A549 (cell line): ENCODE measurements at places on chromosomes 3 and 15. TPM values are rescaled to one million over a fixed set of nuclear protein-coding genes. Genes with fewer than 3 reads are reported as not detected.

Gene ARHGEF26
- polyA plus RNA-seq: 5.6 to 6.0 TPM (median 5.8 TPM) in 3 replicates

Gene ZPLD1
- polyA plus RNA-seq: 0.05 TPM in 1 of 3 replicates, not detected in the others

Gene IQCF5
- not detected in 3 replicates for polyA plus RNA-seq

Gene VEPH1
- polyA plus RNA-seq: 0.04 to 0.09 TPM in 2 of 3 replicates, not detected in the other

Gene APEH
- polyA plus RNA-seq: 57.9 to 66.9 TPM (median 64.9 TPM) in 3 replicates

Gene SERP1
- polyA plus RNA-seq: 82.9 to 85.8 TPM (median 84.3 TPM) in 3 replicates

Gene PDCD7
- polyA plus RNA-seq: 16.8 to 19.0 TPM (median 17.5 TPM) in 3 replicates

Gene TM2D3
- polyA plus RNA-seq: 37.5 to 40.6 TPM (median 39.6 TPM) in 3 replicates

Gene GALNT15
- polyA plus RNA-seq: not detected in 3 replicates

Gene IL16
- 0.05 to 0.09 TPM in 2 of 3 replicates, not detected in the other for polyA plus RNA-seq

Gene TEX9
- 7.7 to 9.8 TPM (median 8.5 TPM) in 3 replicates for polyA plus RNA-seq

Gene LTK
- 0.16 to 0.17 TPM (median 0.16 TPM) in 3 replicates for polyA plus RNA-seq

Gene CEMIP
- 0.32 to 0.75 TPM (median 0.54 TPM) in 3 replicates for polyA plus RNA-seq

Gene SLC51A
- not detected in 3 replicates for polyA plus RNA-seq

Gene MME
- not detected in 3 replicates for polyA plus RNA-seq

Gene ZKSCAN7
- not detected in 3 replicates for polyA plus RNA-seq

Gene CHRM5
- not detected in 3 replicates for polyA plus RNA-seq

Gene FBLN2
- 1.6 to 2.7 TPM (median 2.6 TPM) in 3 replicates for polyA plus RNA-seq

Gene CHDH
- 2.1 to 3.3 TPM (median 2.8 TPM) in 3 replicates for polyA plus RNA-seq

Gene MLF1
- 12.6 to 16.9 TPM (median 13.5 TPM) in 3 replicates for polyA plus RNA-seq

Gene CTDSPL
- polyA plus RNA-seq: 9.9 to 10.6 TPM (median 9.9 TPM) in 3 replicates

Gene ZNF592
- 12.9 to 14.3 TPM (median 13.9 TPM) in 3 replicates for polyA plus RNA-seq

Gene DNAH12
- 0.05 to 0.13 TPM (median 0.05 TPM) in 3 replicates for polyA plus RNA-seq

Gene GPR149
- polyA plus RNA-seq: not detected in 3 replicates

Gene PP2D1
- polyA plus RNA-seq: not detected in 3 replicates

Gene MED12L
- polyA plus RNA-seq: 0.32 to 0.40 TPM (median 0.37 TPM) in 3 replicates

Gene GPR171
- polyA plus RNA-seq: not detected in 3 replicates

Gene EFCAB12
- 0.81 to 1.4 TPM (median 1.1 TPM) in 3 replicates for polyA plus RNA-seq

Gene EXD1
- polyA plus RNA-seq: 0.14 to 0.34 TPM (median 0.26 TPM) in 3 replicates

Gene ATOSA
- 7.8 to 10.0 TPM (median 9.2 TPM) in 3 replicates for polyA plus RNA-seq

Gene SI
- polyA plus RNA-seq: not detected in 3 replicates

Gene AQP9
- not detected in 3 replicates for polyA plus RNA-seq

Gene ROPN1B
- polyA plus RNA-seq: not detected in 3 replicates

Gene PIF1
- 24.9 to 25.4 TPM (median 25.3 TPM) in 3 replicates for polyA plus RNA-seq

Gene ZMYND10
- 0.71 to 0.84 TPM (median 0.77 TPM) in 3 replicates for polyA plus RNA-seq

Gene BCL2A1
- polyA plus RNA-seq: 14.0 to 31.3 TPM (median 19.6 TPM) in 3 replicates

Gene SLCO2A1
- polyA plus RNA-seq: not detected in 3 replicates

Gene TAMM41
- polyA plus RNA-seq: 14.9 to 16.1 TPM (median 16.0 TPM) in 3 replicates

Gene KNL1
- 6.3 to 7.6 TPM (median 7.5 TPM) in 3 replicates for polyA plus RNA-seq

Gene GNB5
- 53.6 to 65.9 TPM (median 57.2 TPM) in 3 replicates for polyA plus RNA-seq

Gene OR5K3
- polyA plus RNA-seq: not detected in 3 replicates

Gene PLCH1
- 2.1 to 2.2 TPM (median 2.1 TPM) in 3 replicates for polyA plus RNA-seq

Gene GOLGA8G
- 0.03 to 0.05 TPM (median 0.04 TPM) in 3 replicates for polyA plus RNA-seq

Gene AAGAB
- 67.4 to 71.6 TPM (median 68.9 TPM) in 3 replicates for polyA plus RNA-seq

Gene PYGO1
- polyA plus RNA-seq: 6.1 to 6.6 TPM (median 6.3 TPM) in 3 replicates

Gene PDZRN3
- polyA plus RNA-seq: not detected in 3 replicates

Gene PCSK6
- 10.0 to 11.1 TPM (median 10.8 TPM) in 3 replicates for polyA plus RNA-seq

Gene P3H2
- polyA plus RNA-seq: 48.5 to 56.6 TPM (median 55.1 TPM) in 3 replicates

Gene SEC11A
- polyA plus RNA-seq: 369 to 396 TPM (median 380 TPM) in 3 replicates

Gene RETNLB
- not detected in 3 replicates for polyA plus RNA-seq

Gene RGMA
- 0.08 to 0.22 TPM (median 0.08 TPM) in 3 replicates for polyA plus RNA-seq

Gene CLDN1
- 33.7 to 48.0 TPM (median 33.9 TPM) in 3 replicates for polyA plus RNA-seq

Gene CCR3
- not detected in 3 replicates for polyA plus RNA-seq

Gene FRMD5
- polyA plus RNA-seq: 2.6 to 3.6 TPM (median 3.3 TPM) in 3 replicates

Gene CLRN1
- polyA plus RNA-seq: not detected in 3 replicates

Gene ADCY5
- 0.38 to 0.57 TPM (median 0.46 TPM) in 3 replicates for polyA plus RNA-seq

Gene TM4SF18
- 49.7 to 57.7 TPM (median 51.3 TPM) in 3 replicates for polyA plus RNA-seq

Gene SPATA12
- 0.18 to 0.24 TPM (median 0.18 TPM) in 3 replicates for polyA plus RNA-seq
